GM23338 (cell line): ENCODE measurements at places on chromosomes 12 and 14. TPM values are rescaled to one million over a fixed set of nuclear protein-coding genes. Genes with fewer than 3 reads are reported as not detected.

KRT2 gene
- total RNA-seq: not detected in 2 replicates

PAH gene
- total RNA-seq: 1.6 and 4.8 TPM in 2 replicates

PARPBP gene
- 44.6 and 44.8 TPM in 2 replicates for total RNA-seq

CCDC197 gene
- total RNA-seq: not detected in 2 replicates

HOXC12 gene
- not detected in 2 replicates for total RNA-seq

NOVA1 gene
- 8.1 and 10.9 TPM in 2 replicates for total RNA-seq

SMCO2 gene
- not detected in 2 replicates for total RNA-seq

PRIMA1 gene
- total RNA-seq: 3.3 and 3.5 TPM in 2 replicates

NUMB gene
- total RNA-seq: 34.3 and 36.7 TPM in 2 replicates

FGD4 gene
- total RNA-seq: 48.6 and 54.3 TPM in 2 replicates

FSCB gene
- total RNA-seq: 0.07 and 0.12 TPM in 2 replicates

RD3L gene
- not detected in 2 replicates for total RNA-seq

NPAS3 gene
- total RNA-seq: 0.08 and 0.17 TPM in 2 replicates

SERPINA12 gene
- total RNA-seq: not detected in 2 replicates

PROX2 gene
- total RNA-seq: 0.31 TPM in 1 of 2 replicates, not detected in the other

TAS2R43 gene
- 2.6 and 2.7 TPM in 2 replicates for total RNA-seq

GPRC5D gene
- total RNA-seq: not detected in 2 replicates

SERPINA10 gene
- not detected in 2 replicates for total RNA-seq

PTCSC3 gene
- not detected in 2 replicates for total RNA-seq
